ENCODE measurements at places on chromosomes 3 and 15. TPM values are rescaled to one million over a fixed set of nuclear protein-coding genes. Genes with fewer than 3 reads are reported as not detected.

DNA sequence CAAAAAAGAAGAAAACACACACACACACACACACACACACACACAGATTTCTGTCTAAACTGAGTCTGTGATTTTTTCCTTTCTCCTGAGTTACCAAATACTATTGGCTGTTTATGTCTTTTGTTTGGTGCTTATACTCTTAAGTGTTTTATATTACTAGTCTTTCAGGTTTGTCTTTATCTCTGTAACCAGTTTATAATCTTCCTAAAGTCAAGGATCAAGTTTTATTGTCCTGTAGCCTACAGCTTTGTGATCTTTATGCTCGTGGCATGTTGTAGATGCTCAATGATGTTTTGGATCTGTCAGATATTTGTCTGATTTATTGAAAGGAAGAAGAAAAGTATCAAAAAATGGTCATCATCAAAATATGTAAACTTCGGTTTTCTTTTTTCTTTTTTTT, 4.6 kb downstream of the MAP2K5 start:
- DNase-seq, result no peak

- DNase-seq, result no peak
Observed at GRCh38 chr3:138284957-138285477, 44.6 kb downstream of the NME9 start.

- no peak for DNase-seq
Observed at GRCh38 chr15:58147171-58147611, 9.0 kb downstream of the AQP9 start.

PIF1 gene
- 3.3 TPM for polyA plus RNA-seq

GRCh38 chr3:23185861-23186260, 17.3 kb upstream of the UBE2E2 start:
- no peak for DNase-seq

GRCh38 chr15:100918034-100918689, 995 bp upstream of the LRRK1 start:
- DNase-seq, result peak; percentile 89

SLCO2A1 gene
- polyA plus RNA-seq, result 7.0 TPM
